ENCODE measurements at places on chromosomes 4 and X.
A peak's percentile ranks its signal among the peaks of the same experiment; 100 is the strongest.

DNA sequence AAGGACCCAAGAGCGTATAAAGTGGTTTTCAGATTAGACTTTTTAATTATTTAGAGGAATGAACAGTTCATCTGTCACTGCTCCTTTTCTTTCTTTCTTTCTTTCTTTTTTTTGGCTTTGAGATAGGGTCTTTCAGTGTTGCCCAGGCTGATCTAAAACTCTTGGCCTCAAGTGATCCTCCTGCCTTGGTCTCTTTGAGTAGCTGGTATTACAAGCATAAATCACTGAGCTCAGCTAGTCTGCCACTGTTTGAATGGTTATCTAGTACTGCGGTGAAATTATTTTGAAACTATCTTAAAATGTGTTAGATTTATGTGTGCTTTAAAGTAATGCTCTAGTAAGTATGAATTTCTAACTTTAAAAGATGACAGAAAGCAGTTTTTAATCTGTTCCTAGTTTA, 6.5 kb upstream of the FRYL start:
- no peak for DNase-seq

GRCh38 chr4:26804925-26805324, 55.7 kb upstream of the STIM2 start:
- no peak for DNase-seq

DNA sequence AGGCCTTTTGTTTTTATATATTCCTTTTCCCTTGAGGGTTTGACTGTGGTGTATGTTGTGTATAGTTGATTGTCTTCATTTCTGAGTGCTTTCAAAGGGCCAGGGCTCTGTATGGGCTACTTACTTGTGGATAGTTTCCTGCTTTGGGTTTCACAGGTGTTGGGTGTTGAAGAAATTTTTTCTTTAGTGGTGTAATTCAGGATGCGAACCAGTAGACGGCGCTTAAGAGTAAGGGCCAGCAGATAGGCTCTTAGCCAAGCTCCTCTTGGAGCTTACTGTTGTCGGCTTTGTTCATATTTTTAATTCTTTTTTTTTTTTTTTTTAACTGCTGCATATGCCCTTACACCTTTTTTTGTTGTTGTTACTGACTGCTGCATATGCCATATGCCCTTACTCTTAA, 276.3 kb upstream of the GALNT7 start:
- no peak for DNase-seq

GRCh38 chrX:39309721-39310152, 508.5 kb downstream of the MID1IP1 start:
- DNase-seq = peak; percentile 35

DNA sequence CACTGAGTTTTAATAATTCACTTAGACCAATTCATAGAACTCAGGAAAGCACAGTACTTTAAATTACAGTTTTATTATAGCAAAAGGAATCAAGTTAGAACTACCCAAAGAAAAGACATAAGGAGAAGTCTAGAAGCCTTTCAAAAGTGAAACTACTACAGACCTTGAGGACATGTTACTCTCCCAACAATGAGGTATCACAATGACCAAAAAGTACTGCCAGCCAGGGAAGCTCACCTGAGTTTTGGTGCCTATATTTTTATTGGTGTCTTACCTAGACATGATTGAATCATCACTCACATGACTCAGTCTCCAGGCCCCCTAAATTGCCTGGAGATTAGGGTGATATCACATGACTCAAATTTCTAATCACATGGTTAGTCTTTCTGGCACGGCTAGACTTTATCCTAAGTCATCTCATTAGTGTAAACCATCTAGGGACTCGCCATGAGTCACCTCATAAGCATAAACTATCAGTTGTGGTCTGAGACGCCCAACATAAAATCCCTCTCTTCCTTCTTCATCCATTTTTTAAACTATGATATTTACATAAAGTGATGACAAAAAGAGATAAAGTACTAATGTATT, 372.3 kb downstream of the TMA16 start:
- DNase-seq = no peak

DNA sequence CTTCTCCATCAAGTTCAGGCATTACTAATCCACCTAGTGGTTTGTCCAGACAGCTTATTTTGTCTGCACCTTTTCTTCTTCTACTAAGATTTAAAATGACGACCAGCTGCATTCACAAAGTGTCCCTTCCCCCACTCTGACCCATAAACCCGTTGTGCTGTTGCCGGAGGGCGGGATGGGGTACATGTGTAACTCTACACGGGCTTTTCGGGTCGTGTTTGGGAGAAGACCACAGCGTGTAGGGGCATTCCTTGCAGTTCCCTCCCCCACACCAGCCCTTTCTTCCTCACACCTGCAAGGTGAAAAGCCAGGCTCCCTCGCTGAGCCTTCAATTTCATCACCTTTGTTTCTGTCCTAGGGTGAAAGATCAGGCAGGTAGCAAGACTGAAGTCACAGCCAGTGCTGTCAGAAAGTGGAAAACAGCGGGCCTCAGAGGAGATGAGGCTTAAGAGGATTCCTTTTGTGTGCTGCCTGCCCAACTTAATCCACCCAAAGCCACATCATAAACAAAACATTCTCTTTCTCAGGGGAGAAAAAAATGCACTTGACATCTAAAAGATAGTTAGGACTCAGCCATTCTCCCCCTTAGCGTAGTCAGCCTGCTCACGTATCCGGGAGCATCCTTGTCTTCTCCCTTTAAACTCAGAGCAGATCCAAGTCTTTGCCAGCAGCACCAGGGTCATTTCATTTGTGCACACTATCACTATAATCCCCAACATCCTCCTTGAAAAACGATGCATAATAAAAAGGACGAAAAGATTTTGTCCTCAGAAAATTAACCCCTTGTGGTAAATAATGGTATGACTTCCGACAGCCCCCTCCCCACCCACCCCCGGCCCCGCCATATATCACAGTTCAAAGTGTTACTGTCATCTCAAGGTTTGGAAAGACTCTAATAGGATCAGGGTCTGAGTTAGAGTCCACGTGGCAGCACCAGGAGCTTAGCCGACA, 599.0 kb downstream of the RAB28 start:
- DNase-seq = no peak

DNA sequence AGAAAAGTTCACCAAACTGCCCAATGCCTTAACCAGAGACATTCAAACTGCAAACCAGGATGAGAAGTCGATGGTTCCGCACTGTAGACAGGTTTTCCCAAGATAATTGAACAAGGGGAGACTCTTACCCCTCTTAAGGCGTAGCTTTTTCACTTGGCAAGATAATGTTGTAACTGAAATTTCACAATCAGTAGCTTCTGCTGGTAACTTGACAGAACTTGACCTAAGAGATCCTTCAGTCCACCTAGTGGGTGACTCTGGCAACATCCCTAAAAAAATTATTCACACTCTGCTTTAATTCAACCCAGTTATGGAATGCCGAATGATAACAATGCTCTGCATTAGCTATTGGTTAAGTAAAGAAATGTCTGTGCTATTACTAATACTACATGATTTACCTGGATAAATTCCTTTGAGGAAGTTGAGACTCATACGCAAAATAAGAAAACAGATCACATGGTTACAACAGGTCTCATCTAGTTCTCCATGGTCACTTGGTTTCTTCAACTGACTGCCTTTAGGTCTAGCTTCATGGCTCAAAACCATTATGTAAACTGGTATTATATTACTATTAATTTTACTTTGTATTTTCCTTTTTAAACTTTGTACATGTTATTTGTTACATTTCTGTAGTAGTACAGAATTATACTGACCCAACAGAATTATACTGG, 9.1 kb downstream of the ELF2 start:
- DNase-seq = no peak

- DNase-seq = no peak
Measured at GRCh38 chr4:15976456-15977447, 13.8 kb upstream of the FGFBP2 start.

- DNase-seq = no peak
Measured at GRCh38 chr4:82528868-82529267, 32.9 kb downstream of the TMEM150C start.

All from stimulated activated CD4-positive, alpha-beta T cell treated with anti-CD3 and anti-CD28 coated beads, Interleukin-4, amount 100 ng/mL, for 1 hour (primary cell).